Ureter (tissue), 1 donor: ENCODE measurements at places on chromosomes 3 and 15. TPM values are rescaled to one million over a fixed set of nuclear protein-coding genes. Genes with fewer than 3 reads are reported as not detected.

Gene NANOGP8
- total RNA-seq: 4.6 TPM

Gene ASB14
- not detected for total RNA-seq

Gene C3orf49
- not detected for total RNA-seq

Gene PARP15
- total RNA-seq: 3.9 TPM

Gene CASR
- total RNA-seq: 0.08 TPM

Gene C3orf80
- total RNA-seq: 2.2 TPM

Gene RNU5B-1
- total RNA-seq: not detected

Gene MYO5C
- 56.3 TPM for total RNA-seq

Gene CCR5
- total RNA-seq: 3.3 TPM

Gene ACOX2
- 12.8 TPM for total RNA-seq
